ENCODE measurements at places on chromosomes 1 and 21.

DNA sequence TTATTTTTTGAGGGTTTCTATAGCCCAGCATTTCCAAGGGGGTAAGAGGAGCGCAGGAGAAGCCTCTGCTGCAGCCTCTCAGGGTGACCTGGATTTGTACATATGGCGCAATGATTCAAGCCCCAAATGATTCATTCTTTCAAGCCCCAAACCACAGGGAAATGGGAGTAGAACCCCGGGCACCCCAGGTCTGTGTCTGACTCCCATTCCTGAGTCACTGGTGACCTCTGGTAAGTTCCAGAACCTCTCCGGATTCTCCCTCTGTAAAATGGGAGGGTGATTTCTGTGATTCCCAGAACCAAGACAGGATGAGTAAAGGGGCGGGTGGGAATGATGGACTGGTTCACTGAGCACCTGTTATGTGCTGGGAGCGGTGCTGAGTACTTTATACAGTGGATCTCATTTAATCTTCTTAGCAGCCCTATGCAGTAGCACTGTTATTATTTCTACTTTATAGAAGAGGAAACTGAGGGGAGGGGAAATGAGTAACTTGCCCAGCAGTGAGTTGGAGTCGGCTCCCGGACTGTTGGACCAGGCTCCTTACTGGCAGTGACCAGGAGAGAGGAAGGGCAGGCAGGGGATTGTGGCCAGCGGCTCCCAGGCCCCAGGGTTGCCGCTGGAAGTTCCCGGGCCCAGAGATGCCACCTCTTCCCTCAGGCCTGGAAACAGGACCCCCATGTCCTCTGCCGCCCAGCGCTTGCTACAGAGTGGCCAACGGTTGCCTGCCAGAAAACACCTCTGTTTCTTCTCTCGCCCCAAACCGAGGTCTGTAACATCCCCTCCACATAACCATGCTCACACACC lies 20.3 kb upstream of the SLC26A9 start:
- no peak for DNase-seq

DNA sequence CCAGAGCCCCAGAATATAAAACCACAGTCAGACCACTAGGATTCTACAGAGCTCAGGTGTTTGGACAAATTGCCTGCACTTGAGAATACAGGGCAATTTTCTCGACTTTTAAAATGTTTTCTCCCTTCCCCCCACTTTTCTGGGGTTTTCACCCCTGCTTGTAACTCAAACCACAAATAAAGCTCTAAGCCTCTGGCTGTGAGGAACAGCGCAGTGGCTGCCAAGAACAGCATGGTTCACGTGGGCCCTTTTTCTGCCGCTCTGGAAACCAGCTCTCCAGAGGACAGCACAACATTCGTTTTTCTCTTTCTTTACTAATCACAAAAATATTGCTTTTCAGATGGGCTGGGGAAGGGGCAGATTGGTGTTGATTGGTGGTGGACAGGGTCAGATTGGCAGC lies 102.2 kb upstream of the JUN start:
- no peak for DNase-seq

DNA sequence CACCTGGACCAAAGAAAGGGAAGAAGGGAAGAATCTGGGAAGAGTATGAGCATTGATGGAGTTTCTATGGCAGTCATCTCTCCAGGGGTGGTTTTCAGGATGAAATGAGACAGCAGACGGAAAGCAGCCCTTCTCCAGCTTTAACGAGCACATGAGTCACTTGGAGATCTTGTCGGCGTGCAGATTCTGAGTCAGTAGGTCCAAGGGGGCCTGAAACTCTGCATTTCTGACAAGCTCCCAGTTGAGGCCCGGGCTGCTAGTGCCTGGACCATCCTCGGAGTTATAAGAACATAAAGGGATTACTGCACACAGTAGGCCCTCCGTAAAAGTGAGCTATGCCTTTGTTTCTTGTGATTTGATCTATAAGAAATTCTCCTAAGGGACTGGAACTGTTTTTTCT lies 17.6 kb downstream of the HSPG2 start:
- peak; percentile 77 for DNase-seq

- no peak for DNase-seq
Observed at GRCh38 chr1:59272507-59272906, 24.4 kb upstream of the FGGY start.

DNA sequence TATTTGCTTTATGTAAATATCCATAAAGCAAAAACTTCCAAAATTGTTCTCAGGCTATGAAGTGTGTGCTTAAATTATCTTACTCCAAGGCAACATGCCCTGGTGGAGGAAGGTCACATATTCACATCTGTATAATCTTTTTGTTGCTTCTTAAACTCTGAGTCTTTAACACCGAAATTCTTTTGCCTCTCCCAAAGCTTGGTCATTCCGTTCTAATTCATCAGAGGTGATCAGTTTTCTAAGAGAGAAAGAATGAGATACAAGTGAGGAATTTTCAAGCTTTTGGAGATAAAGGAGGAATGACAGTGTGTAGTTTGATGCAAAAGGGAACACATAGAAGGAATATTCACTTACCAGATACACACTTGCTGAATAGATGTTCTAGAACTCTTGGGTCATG lies 561.7 kb downstream of the LTN1 start:
- DNase-seq = no peak

DNA sequence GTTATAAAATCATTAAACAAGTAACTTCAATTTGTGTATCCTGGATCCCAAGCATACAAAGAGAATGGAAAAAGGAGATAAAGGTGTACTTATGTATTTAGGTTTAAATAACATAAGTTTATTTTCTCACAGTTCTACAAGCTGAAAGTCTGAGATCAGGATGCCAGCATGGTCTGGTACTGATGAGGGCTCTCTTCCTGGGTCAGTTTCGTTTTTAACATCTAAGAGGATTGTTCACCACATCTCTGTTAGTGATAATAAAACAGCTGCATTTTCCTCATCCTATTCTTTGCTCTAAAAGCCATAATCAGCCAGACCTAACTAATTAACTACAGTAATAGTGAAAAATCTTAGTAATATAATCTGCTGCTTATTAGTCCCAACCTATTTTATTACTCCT lies 5.2 kb downstream of the EGLN1 start:
- DNase-seq = no peak

- peak; percentile 10 for DNase-seq
Observed at GRCh38 chr1:230270559-230271281, 155.4 kb downstream of the PGBD5 start.

- DNase-seq = peak; percentile 88
Observed at GRCh38 chr1:12208764-12209494, 20.9 kb upstream of the VPS13D start.

DNA sequence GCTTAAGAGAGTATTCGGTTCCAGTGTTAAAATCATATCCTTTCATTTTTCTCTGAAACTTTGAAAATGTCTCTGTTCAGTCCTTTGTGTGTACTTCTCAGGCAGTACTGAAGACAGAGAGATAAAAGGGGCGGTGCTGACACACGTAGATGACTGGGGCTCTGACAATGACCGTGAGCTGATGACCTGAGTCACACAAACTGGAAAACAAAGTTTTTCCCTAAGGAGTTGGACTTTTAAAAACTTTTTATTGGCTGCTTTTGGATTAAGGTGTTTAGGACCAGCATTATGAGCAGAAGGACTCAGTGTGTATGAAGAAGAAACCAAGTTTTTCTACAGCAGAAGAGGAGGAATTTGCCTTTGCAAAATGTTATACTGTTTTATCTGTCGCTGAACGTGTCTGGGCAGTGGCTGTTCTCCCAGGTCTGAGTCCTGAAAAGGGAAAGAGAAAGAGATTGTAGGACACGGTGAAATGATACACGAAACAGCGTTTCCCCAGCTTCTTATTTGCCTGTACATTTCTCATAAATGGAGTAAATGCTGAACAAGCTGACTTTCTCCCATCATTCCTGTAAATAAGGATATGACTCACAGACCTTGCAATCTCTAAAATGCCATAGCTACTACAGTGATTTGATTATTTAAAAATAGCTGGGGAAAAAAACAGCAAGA lies 51.5 kb downstream of the MAP3K7CL start:
- DNase-seq = peak; percentile 22

DNA sequence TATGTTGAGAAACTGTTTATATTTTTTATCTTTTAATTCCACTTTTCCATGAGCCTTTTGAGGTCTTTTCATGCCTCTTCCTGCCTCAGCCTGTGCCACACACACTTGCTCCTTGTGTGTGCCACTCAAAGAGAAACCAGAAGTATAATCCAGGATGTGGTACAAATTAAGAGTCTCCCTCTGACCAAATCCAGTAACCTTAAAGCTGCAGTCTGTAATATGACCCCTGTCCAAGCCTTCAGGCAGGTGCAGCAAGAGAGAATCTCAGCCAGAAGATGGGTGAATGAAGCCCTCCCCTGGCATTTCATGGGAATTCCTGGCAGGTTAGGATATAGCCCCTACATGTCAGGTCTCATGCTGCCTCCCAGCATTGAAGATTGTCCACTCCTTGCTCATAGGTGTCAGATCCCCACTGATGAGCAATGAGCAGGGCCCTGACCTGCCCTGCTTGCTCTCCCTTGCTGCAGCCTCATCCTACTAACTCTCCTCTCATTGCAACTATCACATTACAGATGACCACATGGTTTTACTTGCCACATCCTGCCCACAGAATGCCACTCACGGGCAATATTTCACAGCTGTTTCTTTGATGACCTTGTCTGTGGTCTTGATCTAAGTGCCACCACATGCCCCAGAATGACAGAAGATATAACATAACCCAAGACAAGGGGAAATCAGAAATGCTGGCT lies 169.3 kb downstream of the SEC16B start:
- DNase-seq = no peak

GRCh38 chr1:226436855-226437491 lies 29.1 kb upstream of the PARP1 start:
- no peak for DNase-seq

- no peak for DNase-seq
Observed at GRCh38 chr1:8821084-8821483, 3.6 kb upstream of the RERE start.

- DNase-seq = peak; percentile 96
Observed at GRCh38 chr1:208183977-208184911, 59.9 kb downstream of the PLXNA2 start.

DNA sequence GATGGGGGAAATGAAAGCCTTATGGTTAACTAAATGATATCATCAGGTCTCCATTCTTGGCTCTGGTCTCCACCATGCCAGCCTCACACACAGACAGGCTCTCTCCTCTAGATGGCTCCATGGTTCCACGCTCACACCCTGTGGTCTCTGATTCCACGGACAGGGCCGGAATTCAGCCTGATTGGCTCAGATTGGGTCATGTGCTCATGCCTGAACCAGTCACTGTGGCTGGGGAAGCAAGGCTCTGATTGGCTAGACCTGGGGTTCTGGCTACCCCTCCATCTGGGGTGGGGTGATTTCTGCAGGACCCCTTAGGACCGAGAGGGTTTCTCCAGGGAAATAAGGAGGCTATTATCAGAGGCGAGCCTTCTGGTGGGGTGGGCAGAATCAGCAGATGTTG lies 277.0 kb downstream of the PTPRU start:
- peak; percentile 27 for DNase-seq

DNA sequence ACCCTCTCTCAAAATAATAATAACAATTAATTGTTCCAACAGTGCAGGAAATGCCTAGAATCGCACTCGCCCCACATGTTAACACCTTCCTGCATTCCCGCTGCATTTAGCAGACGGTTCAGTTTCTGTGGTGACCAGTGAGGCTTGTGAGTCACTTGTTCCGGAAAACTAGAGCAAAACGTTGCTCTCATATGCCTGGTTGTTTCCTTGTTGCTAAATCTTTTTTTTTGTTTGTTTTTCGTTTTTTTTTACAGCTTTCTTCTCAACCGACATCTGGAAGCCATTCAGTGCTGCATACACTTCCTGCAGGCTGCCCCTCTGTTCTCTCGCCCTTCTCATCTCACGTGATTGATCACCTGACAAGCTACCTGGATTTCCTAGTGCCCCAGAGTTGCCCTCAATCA lies 56.9 kb upstream of the TMPRSS2 start:
- DNase-seq = no peak

GRCh38 chr1:201119206-201120197 lies 7.3 kb upstream of the CACNA1S start:
- DNase-seq = peak; percentile 27

DNA sequence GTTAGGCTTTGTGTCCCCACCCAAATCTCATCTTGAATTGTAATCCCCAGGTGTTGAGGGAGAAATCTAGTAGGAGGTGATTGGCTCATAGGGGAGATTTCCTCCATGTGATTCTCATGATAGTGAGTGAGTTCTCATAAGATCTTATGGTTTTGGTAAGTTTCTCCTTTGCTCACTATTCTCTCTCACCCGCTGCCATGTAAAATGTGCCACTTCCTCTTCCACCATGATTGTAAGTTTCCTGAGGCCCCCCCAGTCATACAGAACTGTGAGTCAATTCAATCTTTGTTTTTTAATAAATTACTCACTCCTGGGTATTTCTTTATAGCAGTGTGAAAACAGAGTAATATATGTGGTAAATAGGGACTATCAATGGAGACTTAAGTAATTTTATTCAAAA lies 434.5 kb upstream of the OLFM3 start:
- no peak for DNase-seq

GRCh38 chr1:156565519-156565918 lies 6.8 kb downstream of the IQGAP3 start:
- DNase-seq = no peak

DNA sequence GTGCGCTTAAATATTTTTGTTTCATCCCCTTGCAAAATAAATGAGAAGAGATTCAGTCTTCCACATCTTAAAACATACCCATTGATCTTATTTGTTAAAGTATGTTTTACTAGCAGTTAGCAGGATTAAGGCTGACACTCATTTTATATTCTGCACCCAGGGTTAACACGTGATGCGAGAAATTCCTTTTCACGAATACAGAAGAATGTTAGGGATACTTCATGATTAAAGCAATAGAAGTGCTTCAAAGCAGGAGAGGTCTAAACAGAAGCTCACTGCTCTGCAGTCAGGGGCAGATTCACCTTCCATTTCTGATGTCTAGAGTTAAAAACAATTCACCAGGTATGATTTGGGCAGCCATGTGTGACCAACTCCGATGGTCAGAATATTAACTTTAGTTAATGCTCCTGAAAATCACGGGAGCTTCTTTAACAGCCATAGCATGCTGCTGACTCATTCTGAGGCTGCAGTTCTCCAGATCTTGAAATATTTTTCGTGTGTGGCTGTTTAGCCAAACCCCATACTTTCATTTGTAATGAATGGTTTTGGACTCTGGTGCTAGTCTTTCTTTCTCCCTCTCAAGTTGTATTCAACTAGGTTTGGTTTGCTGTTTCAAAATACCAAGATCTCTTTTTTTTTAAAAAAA lies 19.7 kb downstream of the BCAR3 start:
- peak; percentile 74 for DNase-seq

- DNase-seq = no peak
Observed at GRCh38 chr1:27628712-27629111, 6.3 kb downstream of the FGR start.

GRCh38 chr1:37325010-37325409 lies 149.4 kb upstream of the ZC3H12A start:
- DNase-seq = no peak

- DNase-seq = peak; percentile 99
Observed at GRCh38 chr1:23344111-23344986, at the start of gene HNRNPR. Gene HNRNPR, minus strand, starts transcription at chr1:23344284. Its CDS starts 3,276 bp downstream, at chr1:23341008.

GRCh38 chr1:204207136-204207616 lies 6.6 kb downstream of the GOLT1A start:
- DNase-seq = peak; percentile 61

GRCh38 chr1:8780405-8780804 lies 37.0 kb downstream of the RERE start:
- no peak for DNase-seq
